G401 (cell line): ENCODE measurements at places on chromosomes 13 and 19. TPM values are rescaled to one million over a fixed set of nuclear protein-coding genes. Genes with fewer than 3 reads are reported as not detected.

The CNMD gene
- not detected in 2 replicates for total RNA-seq

The SHISA7 gene
- not detected in 2 replicates for total RNA-seq

The ZNF628 gene
- total RNA-seq: 13.3 and 27.6 TPM in 2 replicates

The IRF2BP1 gene
- 38.3 and 43.4 TPM in 2 replicates for total RNA-seq

The DNAJC3 gene
- total RNA-seq: 16.9 and 27.9 TPM in 2 replicates

The PLA2G4C gene
- total RNA-seq: 0.92 and 2.3 TPM in 2 replicates

The PRX gene
- 5.6 and 5.9 TPM in 2 replicates for total RNA-seq
